ENCODE measurements at places on chromosomes 2 and 18.

DNA sequence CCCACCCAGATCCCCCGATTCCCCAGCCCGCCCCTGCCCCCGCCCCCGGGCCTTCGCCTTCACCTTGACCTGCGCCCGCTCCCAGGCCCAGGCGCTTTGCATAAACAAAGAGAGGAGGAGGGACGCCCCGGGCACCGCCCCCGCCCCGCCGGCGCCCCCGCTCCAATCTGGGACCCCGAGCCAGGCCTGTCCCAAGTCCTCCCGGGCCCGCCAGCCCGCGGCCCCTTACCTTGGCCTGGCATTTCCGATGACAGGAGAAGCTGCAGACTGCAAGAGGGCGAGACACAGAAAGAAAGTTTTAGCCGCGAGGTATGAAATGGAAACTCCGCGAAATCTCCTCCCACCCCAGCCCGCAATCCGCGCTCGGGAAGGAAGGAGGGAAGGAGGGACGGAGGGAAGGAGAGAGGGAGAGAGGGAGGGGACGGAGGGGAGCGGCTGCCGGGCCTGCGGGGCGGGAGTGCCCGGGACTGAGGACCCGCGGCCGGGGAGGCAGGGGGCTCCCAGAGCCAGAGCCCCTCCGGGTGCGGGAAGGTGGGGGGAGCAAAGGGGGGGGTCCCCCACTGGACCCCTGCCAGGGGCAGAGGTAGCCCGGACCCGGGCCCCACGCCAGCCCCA, 24.2 kb downstream of the TNS1 start:
- no peak for DNase-seq

- peak; percentile 79 for DNase-seq
Observed at GRCh38 chr2:44016282-44016681, 20.5 kb upstream of the LRPPRC start.

DNA sequence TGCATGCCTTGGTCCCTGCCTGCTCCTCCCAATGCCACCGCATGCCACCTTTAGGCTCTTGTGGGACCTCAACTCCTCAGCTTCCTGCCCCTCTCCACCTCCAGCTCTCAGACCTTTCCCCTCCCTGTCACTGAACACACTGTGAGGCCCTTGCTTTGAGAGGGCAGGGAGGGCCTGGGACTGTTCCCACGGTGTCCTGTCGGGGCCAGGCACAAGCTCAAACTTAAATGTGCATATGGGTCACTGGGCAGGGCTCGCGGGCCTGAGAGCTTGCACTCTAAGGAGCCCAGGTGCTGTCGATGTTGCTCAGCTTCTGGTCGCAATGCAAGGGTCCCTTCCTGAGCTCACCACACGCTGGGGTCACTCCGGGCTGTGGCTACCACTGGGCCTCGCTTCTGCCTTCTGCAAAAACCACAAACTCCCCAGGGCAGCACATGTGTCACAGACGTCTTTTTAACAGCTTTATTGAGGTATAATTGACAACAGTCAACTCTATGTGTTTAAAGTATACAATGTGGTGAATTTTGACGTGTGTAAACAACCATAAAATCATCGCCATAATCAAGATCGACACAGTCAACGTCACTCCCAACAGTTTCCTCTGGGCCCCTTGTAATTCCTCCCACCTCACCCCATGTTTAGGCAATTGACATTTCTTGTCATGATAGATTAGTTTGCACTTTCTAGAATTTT, 11.9 kb upstream of the B3GNT7 start:
- DNase-seq = peak; percentile 27

DNA sequence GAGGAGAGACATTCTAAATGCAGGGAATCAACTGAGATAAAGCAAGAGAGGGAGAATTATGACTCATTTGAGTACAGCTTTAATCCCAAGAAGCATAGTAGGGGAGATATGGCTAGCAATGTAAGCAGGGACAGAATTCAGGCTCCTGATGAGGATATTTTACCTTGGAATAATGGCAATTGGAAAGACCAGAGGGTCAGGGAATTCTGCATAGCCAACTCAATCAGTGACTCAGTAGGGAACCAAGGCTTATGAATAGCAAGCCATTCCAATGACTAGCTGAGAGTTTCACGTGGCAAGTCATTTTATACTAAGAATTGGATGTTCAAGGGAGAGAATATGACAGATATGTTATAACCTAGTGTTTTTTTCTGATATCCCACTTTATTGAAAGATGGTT, 563.8 kb upstream of the NETO1 start:
- no peak for DNase-seq

- peak; percentile 83 for DNase-seq
Observed at GRCh38 chr18:26621161-26622026, 73.0 kb upstream of the KCTD1 start.

- no peak for DNase-seq
Observed at GRCh38 chr2:165938237-165938636, 15.3 kb downstream of the TTC21B start.

- DNase-seq = no peak
Observed at GRCh38 chr2:241270531-241270930, 44.9 kb downstream of the HDLBP start.

Data from hematopoietic multipotent progenitor cell treated with erythropoietin and hydrocortisone succinate and interleukin-3 and kit ligand, for 4 days (in vitro differentiated cells).